Mesenteric fat pad (tissue), 1 donor: ENCODE measurements at places on chromosomes 2 and 18.

DNA sequence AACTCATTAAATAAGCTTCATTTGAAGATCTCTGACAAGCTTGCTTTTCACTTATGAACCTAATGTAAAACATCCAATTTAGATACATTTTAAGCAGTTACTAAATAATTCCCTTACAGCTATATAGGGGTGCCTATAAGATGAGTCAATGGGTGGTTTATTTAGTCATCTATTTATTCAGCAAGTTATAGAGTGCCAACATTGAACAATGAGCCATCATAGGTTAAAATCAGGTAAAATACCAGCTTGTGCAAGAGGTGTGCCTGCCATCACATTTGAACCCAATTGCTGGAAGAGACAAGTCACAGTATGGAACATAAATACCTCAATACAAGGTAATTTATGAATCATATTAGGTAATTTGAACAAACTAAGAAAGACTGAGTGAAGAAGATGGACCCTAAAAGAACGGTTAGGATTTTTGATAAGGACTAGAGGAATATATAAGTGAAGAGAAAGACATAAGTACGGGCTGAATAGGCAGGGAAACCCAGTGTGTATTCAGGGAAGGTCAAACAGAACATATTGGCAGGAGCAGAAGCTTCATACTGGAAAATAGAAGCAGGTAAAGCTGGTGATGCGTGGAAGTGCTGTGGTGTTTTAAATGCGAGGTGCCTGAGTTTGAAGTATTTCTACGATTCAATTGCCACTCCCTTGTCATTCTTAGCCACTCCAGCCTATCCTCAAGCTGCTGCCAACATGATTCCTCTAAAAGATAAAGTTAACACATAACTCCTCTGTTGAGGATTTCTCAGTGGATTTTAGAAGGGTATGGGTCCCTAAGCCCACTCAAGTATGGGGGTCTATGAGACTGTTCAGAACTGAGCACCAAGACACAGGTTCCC, 18.9 kb upstream of the STAT4 start:
- no peak for DNase-seq

- no peak for DNase-seq
These were observed 3.1 kb upstream of the MATN3 start for GRCh38 chr2:20015482-20016083.

- no peak for DNase-seq
These were observed 9.1 kb downstream of the THNSL2 start for GRCh38 chr2:88179228-88179679.

GRCh38 chr2:11907190-11907589, 160.8 kb downstream of the LPIN1 start:
- no peak for DNase-seq

DNA sequence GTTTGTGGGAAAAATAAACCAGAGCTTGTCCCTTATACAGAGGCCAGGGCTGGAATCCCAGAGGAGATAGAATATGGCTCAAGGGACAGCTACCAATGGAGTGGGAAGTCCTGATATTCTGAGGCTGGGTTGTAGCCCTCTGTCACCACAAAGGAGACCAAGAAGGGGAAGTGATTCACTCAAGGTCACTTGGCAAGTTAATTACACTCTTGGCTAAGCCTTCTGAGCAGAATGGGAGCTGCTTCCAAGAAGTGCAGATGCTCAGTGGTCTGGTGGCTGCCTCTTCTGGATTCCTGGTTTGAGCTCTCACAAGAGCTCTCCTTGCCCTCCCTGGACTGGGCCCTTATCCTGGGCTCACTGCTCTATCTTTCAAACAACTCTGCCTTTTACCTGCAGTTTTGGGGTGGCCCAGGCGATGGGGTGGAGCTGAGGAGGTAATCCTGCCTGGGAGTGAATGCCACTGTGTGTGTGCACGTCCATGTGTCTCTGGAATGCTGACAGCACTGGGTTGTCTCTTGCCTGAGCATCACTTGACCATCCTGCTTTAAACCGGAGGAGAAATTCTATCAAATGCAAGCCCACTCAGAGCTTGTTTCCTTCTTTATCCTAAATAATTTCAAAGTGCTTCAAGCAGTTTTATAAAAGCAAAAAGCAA, 168.2 kb downstream of the KCNS3 start:
- DNase-seq, result no peak

GRCh38 chr2:144682248-144682647, 162.3 kb upstream of the ZEB2 start:
- no peak for DNase-seq

DNA sequence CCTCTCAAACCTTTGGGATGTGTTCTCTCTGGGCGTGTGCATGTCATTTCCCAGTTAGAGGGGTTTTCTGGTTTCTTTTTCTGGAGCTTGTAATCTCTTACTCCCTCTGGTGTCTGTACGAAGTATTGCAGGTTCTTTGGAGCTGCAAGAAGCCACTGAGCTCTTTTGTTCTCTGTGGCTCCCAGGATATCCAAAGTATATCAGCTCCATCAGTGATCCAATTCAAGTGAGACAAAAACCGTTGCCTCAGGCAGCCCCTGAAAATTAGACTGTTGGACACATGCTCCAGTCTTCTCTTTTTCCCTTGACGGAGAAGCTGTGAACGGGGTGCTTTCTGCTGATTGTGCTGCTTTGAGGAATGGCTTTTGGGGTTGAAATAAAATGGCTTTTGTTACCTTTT, 59.0 kb upstream of the LDLRAD4 start:
- no peak for DNase-seq

- DNase-seq, result no peak
These were observed 146.3 kb upstream of the RIOK3 start for GRCh38 chr18:23306822-23307221.

GRCh38 chr2:163345795-163346573, 389.8 kb downstream of the FIGN start:
- DNase-seq, result no peak

DNA sequence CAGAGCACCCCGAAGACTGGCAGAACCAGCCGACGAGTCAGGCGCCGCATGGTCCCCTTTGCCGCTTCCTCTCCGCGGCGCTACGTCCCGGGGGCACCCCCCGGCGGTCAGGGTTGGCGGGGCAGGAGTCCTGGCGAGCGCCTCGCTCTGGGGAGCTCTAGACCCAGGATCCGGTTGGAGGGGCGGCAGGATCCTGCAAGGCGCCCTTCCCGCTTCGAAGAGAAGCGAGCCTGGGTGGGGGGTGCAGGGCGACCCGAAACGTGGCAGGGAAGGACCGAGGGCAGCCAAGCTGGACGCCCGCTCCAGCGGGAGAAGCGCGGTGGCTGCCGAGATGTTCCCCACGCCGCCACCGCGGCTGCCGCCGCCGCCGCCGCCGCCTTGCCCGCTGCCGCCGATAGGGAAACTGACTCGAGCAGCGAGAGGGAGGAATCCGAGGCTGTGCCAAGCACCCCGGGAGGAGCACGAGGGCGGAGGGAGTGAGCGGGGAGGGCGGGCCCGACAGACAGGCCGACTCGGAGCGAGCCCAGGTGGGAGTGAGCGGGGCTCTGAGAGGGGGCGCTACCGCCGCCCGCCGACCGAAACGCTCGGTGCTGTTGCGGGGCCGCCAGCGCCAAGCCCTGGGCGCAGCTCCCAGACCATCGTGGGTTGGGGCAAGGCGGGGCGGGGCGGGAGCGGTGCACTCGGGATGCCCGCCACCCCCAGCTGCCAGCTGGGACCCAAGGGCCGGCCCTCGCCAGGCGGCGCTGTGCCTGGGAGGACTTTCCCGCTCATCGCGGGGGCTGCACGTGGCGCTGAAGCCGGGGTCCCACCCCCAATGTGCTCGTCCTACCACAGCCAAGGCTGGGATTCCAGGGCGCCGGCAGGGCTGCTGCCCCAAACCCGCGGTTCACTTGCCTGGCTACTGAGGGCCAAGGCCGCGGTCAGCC, at the start of gene GALNT14:
Gene GALNT14 (minus strand): TSS at position 404 of the 926 bp plus-strand sequence. CDS start 354 bp downstream, at position 50.
- DNase-seq, result peak; percentile 91

- DNase-seq, result no peak
These were observed 21.6 kb upstream of the SLC1A4 start for GRCh38 chr2:64967601-64968000.

GRCh38 chr2:24110660-24111303, 12.4 kb downstream of the PFN4 start:
- DNase-seq, result no peak

DNA sequence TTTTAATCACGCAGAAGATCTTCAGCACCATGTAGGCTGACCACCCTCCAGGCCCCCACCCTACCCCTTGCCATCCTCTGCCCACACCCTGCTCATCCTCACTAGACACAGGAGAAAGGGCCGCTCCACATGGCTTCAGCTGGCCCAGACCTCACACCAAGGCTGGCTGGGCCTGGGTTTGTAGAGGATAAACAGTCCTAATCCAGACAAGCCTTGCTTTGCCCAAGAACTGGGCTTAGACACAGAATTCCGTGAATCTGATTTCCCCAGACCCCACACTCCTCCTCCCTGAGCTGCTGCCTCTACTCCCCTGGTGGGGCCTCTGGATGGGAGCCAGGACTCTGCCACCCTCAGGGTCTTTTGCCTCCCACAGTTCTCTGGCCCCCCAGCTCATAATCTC, 185.3 kb downstream of the CYP26B1 start:
- DNase-seq, result no peak

GRCh38 chr18:77199707-77200106, 49.9 kb upstream of the GALR1 start:
- DNase-seq, result no peak

DNA sequence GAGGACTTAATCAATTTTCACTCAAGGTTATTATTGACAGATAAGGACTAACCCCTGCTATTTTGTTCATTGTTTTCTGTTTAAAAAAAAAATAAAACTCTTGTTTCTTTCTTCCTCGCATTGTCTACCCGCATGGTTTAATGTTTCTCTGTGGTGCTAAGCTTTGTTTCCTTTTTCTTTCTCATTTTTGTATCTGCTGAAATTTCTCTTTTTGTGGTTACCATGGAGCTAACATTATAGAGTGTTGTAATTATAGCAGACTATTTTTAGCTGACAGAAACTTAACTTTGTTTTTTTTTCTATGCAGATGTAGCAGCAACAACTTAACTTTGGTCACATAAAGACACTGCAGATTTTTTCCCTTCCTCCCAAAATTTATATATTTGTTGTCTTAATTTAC, 43.1 kb upstream of the CHN1 start:
- DNase-seq, result no peak

DNA sequence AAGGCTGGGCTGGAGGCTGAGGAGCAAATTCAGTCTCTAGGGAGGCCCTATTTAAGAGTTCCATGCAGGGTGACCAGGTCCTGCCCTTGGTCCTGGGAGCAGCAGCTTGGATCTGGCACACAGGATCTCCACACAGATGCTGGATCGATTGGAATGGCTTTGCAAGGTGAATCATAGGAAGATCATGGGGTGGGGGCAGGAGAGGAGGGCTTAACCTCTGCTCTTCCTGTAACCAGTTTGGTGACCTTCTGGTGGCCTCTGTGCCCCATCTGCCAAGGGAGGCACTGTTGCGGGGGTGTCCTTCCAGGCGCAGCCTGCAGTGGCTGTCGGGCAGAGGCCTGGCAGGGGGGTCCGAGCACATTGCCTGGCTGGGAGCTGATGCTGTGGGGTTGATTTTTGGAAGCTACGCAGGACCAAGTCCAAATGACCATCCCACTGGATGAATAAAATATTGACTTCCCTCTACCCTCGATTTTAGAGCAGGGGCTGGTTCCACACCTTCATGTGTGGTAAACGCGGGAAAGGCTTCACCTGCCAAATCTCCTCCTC, 79.7 kb downstream of the EDAR start:
- no peak for DNase-seq

DNA sequence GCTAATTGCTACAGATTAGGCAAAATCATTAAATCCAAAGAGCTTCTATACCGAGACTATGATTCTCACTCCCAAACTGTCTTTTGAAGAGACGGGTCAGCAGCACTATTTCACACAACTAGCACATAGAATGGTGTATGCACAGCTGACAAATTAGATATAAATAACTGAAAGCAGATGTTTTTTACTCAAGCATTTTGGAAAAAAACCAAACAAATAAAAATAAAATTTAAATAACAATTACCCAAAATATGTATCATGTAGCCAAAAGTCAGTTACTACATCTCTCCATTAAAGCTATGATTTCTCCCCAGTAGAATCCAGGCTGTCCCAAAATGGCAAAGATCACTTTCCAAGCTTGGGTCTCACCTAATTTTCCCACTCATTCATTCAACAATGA, 107.9 kb downstream of the TMEM163 start:
- no peak for DNase-seq

GRCh38 chr18:72867746-72868584, at the start of gene NETO1:
Gene NETO1 (minus strand): TSS chr18:72867987. CDS start chr18:72867291, 696 bp downstream.
- no peak for DNase-seq

GRCh38 chr18:424071-424661, 76.3 kb downstream of the COLEC12 start:
- no peak for DNase-seq

DNA sequence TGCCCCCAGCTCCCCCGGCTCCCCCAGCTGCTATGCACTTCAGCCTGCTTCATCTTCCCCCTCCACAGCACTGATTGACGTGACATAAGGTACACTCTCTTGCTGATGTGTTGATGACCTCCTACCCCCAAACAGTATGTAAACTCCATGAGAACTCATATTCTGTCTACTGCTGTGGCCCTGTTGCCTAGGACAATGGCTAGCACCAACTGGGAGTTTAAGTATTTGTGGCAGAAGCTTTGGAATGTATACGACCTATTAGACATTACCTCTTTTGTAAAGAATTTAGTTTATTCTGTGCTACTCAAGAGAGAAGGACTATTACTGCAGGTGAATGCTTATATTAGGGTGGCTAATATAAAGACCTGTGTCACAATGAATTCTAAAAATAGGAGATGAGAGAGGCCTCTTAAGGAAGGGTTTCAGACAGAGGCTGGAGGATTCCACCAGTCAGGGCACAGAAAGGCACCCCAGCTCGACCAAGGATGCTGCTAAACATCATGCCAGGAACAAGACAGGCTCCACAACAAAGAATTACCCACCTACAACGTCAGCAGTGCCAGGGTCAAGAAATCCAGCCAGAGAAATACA, 60.6 kb downstream of the CABYR start:
- DNase-seq, result no peak

DNA sequence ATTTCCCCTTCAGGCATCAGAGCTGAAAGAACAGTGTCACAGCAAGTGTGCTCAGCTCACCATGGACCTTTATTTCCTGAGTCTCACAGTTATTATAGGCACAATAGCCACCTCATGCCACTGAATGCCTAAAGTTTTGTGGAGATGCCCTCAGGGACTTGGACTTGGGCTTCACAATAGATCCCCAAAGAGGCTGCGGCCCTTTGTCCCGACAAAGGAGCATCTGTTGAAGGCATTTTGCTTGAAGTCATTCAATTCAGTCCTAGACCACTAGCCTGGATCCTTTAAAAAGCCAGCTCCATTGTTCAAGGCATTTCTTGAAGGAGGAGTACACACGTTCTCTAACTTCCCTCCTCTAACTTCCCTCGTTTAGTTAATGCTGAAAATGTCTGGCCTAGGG, 125.4 kb downstream of the DCC start:
- no peak for DNase-seq
